ENCODE measurements at places on chromosomes 2 and 18.

- DNase-seq: no peak
Measured at GRCh38 chr2:11798701-11799435, 52.4 kb downstream of the LPIN1 start.

DNA sequence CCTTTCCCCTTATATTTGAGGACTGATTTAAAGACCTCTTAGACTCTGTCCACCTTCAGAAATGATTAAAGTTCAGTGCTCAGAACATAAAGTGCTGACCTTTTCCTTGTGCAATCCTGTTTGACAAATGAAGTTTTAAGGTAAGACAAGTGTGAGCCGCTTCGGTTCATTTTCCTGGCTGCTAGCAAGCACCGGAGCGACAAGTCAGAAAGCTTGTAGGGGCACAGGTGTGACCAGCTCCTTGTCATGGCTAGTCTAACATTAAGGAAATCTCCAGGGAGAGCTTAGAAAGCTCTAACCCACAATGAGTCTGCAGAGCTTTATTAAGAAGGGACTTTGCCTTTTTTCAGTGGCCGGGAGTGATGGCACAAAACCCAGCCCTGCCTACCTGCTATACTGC is 2.3 kb upstream of the NCKAP5 start:
- no peak for DNase-seq

- DNase-seq: peak; percentile 62
Measured at GRCh38 chr2:85719609-85720240, 25.6 kb downstream of the GNLY start.

- DNase-seq: no peak
Measured at GRCh38 chr18:31680433-31680811, 4.0 kb downstream of the B4GALT6 start.

DNA sequence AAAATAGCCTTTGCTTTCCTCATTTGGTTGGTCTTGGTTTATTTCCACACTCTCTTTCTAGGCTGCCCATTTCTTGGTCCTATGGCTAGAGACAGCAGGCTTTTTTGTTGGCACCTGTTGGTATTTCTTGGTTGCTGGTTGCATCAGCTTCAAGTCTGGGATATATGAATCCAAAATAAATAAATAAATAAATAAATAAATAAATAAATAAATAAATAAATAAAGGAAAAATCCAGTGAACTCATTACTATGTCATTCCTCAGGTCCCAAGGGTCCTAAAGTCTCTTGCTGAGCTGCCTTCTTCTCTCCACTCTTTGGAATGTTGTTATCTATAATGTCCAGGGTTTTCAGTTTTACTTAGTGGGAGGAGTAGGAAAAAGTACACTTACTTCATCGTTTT is 165.9 kb upstream of the MEX3C start:
- no peak for DNase-seq

- no peak for DNase-seq
Measured at GRCh38 chr2:164028814-164029534, 293.2 kb upstream of the FIGN start.

DNA sequence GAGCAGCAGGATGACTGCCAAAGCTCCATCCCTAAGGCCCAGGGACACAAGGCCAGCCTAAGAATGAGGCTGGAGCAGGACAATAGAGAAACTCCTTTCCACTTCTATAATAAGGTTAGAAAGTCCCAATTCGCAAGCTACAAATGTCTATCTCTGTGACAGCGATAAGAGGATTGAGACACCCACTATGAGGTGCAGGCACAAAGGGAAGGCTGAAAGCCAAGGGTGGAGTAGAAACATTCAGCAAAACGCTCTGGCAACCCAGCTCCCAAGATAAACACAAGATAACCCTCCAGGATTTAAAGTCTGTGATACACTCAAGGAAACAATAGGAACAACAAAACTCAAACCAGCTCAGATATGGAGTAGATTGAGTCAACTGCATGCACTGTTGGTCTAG is 418.0 kb upstream of the UBE2E3 start:
- no peak for DNase-seq

GRCh38 chr2:237724811-237725478 is 73.6 kb upstream of the RBM44 start:
- no peak for DNase-seq

DNA sequence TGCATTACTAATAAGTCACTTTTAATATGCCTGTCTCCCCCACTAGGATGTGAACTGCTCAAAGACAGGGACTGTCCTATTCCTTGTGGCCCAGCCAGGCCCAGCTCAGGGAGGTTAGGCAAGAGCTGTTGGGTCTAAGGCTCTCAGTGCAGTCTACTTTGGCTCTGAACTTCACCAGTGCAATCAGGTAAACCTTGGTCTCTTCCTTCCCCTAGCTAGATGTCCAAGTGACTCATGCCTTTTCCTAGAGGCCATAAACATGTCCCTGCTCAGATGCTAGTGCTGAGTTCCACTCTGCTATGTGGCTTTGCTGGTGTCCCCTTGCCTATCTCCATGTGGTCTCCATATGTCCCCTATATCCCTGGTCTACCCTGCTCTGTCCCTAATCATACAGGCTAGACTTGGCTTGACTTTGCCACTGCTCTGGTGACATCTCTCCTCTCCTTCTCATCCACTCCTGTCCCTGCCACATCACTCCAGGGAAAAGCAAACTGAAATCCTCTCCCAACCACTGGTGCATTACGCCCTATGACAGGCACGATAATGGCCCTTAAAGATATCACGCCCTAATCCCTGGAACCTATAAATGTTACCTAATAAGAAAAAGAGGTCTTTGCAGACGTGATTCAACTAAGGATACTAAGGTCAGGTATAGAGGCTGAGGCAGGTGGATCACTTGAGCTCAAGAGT is 45.7 kb upstream of the PPP1CB start:
- no peak for DNase-seq

DNA sequence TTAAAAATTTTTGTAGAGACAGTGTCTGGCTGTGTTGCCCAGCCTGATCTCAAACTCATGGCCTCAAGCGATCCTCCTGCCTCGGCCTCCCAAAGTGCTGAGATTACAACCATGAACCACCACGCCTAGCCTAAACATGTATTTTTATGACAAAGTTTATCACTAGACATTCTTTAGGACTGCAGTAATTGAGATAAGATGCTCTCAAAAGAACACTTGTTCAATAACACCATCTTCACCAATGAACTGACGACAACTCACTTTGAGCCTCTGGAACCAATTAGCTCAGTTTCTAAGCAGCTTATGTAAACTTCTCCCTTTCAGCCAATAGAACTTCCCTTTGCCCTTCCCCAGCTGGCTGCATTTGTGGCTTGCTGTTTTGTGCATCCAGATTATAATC is 15.3 kb upstream of the PPP4R1 start:
- no peak for DNase-seq

- no peak for DNase-seq
Measured at GRCh38 chr18:45384137-45384961, 230.9 kb upstream of the SLC14A2 start.

DNA sequence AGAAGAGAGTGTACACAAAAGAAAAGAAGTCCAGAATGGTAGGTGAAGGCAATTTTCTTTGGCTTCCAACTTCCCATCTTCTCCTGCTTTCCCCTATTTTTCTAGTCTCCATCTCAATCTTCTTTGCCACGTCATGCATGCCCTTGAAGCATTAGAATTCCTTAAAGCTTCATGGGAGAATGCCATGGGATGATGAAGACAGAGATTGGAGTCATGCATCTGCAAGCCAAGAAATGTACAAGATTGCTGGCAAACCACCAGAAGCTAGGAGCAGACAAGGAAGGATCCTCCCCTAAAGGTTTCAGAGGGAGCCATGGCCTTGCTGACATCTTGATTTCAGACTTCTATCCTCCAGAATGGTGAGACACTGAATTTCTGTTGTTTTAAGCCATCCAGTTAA is 305.9 kb downstream of the HRH4 start:
- no peak for DNase-seq

- DNase-seq: peak; percentile 14
Measured at GRCh38 chr2:16553226-16553625, 112.4 kb downstream of the CYRIA start.

DNA sequence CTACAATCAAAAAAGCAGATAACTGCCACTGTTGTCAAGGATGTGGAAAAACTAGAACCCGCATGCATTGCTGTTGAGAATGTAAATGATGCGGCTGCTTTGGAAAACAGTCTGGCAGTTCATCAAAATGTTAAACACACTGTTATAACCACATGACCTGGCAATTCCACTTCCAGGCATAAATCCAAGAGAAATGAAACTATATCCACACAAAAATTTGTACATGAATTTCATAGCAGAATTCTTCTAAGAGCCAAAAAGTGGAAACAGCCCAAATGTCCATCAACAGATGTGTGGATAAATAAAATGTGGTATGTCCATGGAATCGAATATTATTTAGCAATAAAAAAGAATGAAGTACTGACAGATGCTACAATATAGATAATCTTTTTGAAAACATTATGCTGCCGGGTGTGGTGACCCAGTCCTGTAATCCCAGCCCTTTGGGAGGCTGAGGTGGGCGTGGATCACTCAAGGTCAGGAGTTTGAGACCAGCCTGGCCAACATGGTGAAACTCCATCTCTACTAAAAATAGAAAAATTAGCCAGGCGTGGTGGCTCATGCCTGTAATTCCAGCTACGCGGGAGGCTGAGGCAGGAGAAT is 32.0 kb downstream of the ERCC3 start:
- DNase-seq: no peak

GRCh38 chr2:175930504-175930903 is 71.6 kb downstream of the LNPK start:
- no peak for DNase-seq

- DNase-seq: no peak
Measured at GRCh38 chr2:102261467-102262135, 49.8 kb upstream of the IL1RL1 start.

DNA sequence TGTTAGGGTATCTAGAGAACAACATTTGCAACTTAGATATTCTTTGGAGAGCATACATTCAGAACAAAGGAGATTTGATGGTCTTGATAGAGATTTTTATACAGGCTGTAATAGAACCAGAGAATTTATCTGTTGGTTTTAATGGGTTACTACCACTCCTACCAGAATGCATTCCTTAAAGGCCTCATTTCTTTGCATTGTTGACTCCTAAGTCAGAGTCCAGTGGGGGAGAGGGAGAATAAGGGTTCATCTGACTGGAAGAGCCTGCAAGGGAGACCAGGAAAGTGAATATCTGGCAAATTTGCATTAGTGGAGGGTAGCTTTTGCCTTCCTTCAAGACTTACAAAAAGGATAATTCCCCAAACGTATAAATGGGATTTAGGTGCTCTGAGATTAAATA is 29.7 kb downstream of the AGPS start:
- no peak for DNase-seq

DNA sequence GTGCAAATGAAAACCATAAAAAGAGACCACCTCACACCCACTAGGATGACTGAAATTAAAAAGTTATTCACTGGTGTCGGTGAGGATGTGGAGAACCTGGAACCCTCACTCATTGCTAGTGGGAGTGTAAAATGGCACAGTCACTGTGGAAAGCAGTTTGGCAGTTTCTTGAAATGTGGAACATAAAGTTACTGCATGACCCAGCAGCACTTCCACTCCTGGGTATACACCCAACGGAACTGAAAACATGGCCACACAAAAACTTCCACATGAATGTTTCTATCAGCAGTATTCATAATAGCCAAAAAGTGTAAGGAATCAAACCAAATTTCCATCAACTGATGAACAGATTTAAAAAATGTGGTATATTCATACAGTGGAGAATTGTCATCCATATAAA is 65.1 kb upstream of the SLC66A3 start:
- DNase-seq: no peak

GRCh38 chr2:157181234-157181633 is 76.3 kb upstream of the GALNT5 start:
- DNase-seq: no peak

DNA sequence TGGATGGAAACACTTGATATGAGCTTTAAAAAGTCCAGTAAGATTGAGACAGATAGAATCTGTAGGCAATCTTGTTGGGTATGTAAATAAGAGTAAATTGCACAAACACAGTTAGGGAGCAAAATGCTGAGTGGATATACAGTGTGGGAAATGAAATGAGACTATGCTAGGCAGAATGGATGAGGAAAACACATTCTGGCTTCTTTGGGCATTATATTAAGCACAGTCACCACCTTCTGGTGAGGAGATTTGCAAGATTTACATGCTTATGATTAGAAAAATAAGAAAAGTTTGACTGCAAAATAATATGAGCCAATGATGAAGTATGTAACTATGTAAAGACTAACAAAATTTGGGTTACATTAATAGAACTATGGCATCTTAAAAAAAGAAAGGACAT is 2165.0 kb upstream of the CELF4 start:
- DNase-seq: no peak

GRCh38 chr2:19776941-19777514 is 124.8 kb downstream of the TTC32 start:
- DNase-seq: peak; percentile 57

DNA sequence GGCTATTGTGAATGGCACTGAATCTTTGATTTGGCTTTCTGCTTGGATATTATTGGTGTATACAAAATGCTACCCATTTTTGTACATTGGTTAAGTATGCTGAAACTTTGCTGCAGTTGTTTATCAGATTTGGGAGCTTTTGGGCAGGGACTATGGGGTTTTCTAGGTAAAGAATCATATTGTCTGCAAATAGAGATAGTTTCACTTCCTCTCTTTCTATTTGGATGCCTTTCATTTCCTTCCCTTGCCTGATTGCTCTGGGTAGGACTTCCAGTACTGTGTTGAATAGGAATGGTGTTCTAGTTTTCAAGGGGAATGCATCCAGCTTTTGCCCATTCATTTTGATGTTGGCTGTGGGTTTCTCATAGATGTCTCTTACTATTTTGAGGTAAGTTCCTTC is 489.1 kb upstream of the LRATD1 start:
- DNase-seq: no peak

GRCh38 chr18:66729442-66730239 is 125.8 kb upstream of the CDH19 start:
- no peak for DNase-seq

GRCh38 chr18:11004294-11004693 is 145.1 kb downstream of the PIEZO2 start:
- DNase-seq: no peak

DNA sequence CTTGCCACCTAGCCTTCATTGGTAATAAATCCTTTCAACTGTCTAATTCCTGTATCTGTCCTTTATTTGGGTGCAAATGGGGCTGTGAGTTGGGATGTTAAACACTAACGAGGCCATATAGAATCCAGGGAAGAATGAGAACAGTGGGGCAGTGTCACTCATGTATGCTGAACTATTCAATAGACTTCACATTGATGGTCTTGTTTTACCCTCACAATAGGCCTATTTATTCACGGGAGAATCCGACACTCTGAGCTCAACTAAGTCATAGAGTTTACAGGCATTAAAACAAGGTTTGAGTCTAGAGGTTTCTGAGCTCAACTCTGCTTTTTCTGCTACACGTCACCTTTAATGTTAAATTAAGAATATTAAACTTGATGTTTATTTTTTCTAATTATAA is 421.6 kb downstream of the SOX11 start:
- DNase-seq: no peak

- DNase-seq: no peak
Measured at GRCh38 chr2:157761520-157761919, 114.6 kb downstream of the ACVR1 start.

- no peak for DNase-seq
Measured at GRCh38 chr2:52639692-52640091, 1127.9 kb upstream of the CHAC2 start.

Measured in lower leg skin (tissue), 4 donors.